ENCODE measurements at places on chromosomes 2 and 18.

- no peak for DNase-seq
These were observed 4.6 kb downstream of the TBC1D8 start for GRCh38 chr2:101146535-101146934.

DNA sequence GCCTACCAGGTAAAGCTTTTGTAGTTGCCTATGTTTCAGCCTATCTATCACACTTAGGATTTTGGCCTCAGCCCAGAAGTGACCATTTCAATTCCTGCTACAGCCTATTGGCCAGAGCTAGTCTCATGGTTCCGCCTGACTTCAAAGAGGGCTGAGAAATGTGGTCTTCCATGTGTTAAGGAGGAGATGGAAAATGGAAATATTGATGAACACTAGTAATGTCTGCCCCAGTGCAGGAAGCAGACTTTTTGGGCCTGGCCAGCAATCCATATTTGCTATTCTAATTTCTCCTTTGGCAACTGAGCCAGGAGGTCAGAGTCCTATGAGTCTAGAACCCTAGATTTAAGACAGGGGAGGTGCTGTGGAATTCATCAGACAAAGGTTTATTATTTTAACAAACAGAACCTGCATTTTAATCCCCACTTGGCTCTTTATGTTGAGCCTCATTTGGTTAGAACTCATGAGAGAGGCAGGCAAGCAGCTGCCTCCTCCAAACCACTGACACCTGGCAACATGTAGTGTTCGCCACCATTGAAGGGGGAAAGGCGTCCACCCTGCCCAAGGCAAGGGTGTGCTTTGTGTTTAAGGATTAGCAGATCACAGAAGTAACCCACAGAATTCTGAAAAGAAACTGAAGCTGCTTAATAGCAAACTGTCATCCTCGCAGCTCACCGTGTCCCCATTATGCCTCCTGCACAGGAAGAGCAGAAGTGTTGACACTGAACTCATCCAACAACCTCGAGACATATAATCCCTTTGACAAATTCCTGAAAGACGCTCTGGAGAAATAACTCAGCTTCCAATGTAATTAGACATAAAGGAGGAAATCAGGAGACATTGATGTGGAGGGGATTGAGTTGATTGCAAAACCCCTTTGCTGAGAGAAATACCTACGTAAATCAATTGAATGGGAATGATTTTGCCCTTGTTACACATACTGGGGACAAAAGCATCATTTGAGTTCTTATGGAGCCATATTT lies 47.7 kb upstream of the SCG2 start:
- DNase-seq: no peak

- DNase-seq: no peak
These were observed 329.4 kb upstream of the LYPD1 start for GRCh38 chr2:132999421-132999820.

- no peak for DNase-seq
These were observed 42.4 kb downstream of the XDH start for GRCh38 chr2:31372097-31372496.

GRCh38 chr2:98063291-98063854 lies 23.6 kb upstream of the VWA3B start:
- no peak for DNase-seq

- DNase-seq: no peak
These were observed 35.7 kb downstream of the ACVR1C start for GRCh38 chr2:157592948-157593347.
